Right renal pelvis (tissue), 4 donors: ENCODE measurements at places on chromosomes 7 and 10.

- no peak for DNase-seq
Measured at GRCh38 chr10:122197611-122198222, 73.4 kb upstream of the BTBD16 start.

GRCh38 chr7:101941481-101942383 lies 124.3 kb downstream of the CUX1 start:
- no peak for DNase-seq

DNA sequence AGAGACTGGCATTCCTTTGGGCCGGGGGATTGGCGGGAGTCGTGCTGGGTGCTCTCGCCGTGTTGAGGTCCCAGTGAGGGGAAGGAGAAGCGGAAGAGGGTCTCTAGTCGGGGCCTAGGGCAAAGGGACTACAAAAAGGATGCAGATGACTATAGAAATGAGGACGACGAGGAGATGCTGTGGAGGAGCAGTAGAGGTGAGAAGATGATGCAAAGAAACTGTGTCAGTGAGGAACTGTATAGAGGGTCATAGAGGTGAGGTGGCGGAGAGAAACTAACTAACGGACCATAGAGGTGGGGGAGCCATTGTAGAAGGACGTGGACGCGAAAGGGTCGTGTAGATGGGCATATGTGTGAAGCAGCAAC lies 324 bp downstream of the TWNK start:
- DNase-seq, result no peak

GRCh38 chr10:131422731-131423130 lies 111.2 kb upstream of the TCERG1L start:
- DNase-seq, result no peak
